Cortex of kidney (tissue), 1 donor: ENCODE measurements at places on chromosomes 5 and 9.

DNA sequence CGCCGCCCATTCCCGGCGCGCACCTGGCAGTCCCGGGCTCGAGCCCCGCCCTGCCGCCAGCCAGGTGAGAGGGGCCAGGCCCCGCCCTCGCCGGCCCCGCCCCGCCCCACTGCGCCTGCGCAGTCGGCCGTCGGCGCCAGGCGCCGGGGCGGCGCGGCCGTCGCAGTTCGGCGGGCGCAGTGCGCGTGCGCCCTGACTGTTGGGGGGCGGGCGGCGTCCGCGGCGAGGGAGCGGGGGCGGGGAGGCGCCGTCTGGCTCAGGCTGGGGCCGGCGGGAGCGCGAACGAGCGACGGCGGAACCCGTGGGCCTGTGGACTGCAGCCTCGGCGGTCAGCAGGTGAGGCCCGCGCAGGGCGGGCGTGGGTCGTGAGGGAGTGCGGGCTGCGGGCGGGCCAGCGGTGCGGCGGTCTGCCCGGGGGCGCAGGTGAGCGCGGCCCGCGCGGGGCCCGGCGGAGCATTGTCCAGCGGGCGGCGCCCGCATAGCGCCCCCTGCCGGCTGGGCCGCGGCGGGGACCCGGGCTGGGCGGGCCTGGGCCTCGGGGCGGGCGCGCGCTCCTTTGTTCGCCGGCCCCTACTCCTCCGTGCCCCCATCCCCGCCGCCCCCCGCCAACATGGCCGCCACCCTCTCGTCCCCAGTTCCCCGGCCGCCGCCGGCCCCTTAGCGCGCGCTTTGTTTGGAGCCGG is at the start of gene SPIN1:
Gene SPIN1 (plus strand): TSS at position 242 of the 683 bp plus-strand sequence. CDS start 38,096 bp downstream, outside the sequence.
- DNase-seq, result no peak

GRCh38 chr5:66089384-66089783 is 54.7 kb upstream of the SREK1 start:
- DNase-seq, result no peak

DNA sequence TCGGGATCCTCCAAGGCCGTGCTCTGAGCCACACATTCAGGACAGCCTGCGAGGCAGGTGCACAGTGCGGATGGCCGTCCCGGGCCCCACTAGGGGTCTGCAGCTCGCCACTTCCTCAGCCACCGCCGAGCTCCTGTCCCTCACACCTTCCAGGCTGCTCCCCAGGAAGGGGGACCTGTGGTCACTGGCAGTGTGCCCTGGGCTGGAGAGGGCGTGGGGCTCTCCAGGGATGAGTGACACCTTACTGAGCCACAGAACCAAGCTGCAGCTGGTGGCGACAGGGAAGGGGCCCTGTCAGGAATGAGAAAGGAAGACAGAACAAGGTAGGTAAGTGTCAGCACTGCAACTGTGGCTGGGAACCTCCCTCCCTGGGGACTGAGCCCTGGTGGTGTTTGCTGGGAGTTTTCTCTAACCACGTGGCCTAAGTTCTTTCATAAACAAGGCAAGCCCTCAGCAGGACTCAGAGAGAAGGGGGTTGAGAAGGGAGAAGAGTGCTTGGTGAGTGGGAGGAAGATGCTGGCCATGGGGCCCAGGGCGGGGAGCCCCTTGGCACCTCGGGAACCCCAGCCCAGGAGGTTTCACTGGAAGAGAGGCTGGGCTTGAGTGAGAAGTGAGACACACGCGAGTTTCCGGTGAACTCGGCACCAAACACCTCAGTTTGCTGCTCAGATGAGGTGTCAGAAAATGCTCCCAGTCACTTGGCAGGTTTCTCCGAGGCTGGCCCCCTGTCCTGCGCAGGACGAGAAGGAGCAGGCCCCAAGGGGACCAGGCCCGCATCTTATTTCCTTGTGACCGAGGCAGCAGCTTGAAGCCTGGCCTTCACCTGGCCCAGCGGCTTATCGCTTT is 5.2 kb downstream of the IL13 start:
- DNase-seq, result no peak

- no peak for DNase-seq
Measured at GRCh38 chr5:175657593-175658271, at the start of gene HRH2. HRH2 (plus strand) TSS chr5:175658071; CDS start chr5:175683234, 25,163 bp downstream.

DNA sequence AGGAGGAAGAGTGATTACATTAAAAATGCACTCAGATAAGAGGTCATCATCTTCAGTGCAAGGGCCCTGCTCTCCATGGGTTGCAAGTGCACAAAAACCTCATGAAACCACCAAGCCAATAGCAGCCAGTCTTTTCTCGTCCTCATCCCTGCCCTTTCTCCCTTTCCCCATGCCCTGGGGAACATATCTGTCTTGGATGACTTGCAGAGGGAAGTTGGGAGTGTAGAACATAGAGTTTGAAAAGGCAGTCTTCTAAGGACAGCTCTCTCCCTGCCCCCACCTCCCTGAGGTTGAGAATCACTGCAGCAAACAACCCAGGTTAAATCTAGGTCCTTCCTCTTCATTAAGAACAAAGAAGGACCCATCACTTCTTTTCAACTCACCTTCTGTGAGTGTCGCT is 22.0 kb downstream of the DDX31 start:
- DNase-seq, result no peak

DNA sequence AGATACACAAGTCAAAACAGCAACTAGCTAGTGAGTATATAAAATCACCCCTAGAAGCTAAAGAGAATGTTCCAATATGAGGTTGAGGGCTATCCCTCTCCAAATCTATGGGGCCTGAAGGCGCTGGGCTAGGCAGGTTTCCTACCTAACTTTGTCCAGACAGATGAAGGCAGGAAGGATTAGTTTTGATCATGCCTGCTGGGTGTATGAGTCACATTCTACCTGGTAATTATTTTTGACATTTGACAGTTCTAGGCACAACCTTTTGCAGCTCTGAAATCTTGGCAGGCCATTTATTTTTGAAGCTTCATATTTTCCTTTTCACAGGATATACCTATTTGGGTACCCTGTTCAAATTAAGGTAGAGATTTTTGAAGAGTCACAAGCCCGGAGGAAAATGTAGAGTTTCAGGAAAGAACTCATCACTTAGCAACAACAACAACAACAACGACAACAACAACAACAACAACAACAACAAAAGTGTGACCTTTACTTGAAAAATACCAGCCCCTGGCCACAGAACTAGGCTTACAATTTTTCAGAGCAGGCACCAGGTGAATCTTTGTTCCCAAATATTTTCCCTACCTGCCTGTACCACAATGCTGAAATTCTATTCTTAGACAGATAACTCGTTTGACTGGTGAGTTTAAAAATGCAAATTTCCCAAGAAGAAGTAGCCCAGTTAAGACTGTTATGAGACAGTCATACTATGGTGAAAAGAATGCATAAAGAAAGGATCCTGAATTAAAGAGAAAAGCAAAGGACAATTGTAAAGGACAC is 175.5 kb upstream of the TUT7 start:
- DNase-seq, result no peak

DNA sequence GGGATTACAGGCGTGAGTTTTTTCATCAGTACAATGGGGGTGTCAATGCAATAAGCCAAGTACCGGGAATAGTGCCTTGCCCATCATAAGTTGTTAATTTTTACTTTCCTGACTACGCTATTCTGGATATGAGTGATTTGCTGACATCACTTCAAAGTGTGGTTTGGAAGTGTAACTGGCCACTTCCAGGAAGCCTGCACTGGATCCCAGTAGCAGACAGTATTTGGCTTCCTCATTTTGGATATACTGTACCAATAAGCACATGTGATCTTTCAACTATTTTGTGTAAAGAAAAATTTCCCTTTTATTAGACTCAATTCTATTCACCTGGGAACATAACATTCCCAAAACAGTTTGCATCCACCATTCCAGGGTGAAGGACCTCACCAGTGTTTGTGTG is 417.7 kb upstream of the KLF4 start:
- DNase-seq, result no peak

DNA sequence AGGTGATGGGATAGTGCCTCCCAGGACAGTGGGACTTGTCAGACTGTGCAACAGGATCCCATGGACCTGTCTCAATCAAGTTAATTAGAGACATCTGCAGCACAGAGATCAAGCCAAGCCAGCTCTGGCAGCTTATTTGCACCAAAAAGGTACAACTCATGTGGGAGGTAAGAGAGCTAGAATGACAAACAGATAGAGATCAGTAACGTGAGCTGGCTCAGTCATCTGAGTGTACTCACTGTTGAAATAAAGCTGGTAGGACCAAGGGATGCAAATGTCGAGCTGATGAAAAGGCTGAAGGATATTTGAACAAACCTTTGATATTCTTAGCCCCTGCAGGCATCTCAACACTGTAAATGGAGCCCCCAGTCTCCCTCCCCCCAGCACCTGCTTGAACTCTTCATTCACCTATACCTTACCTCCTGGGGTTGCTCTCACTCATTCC is 198.1 kb downstream of the EFNA5 start:
- no peak for DNase-seq

- DNase-seq, result no peak
Measured at GRCh38 chr9:72911816-72912215, 41.0 kb downstream of the ALDH1A1 start.

GRCh38 chr5:171773106-171773505 is 12.5 kb upstream of the SMIM23 start:
- DNase-seq, result no peak

- DNase-seq, result no peak
Measured at GRCh38 chr9:76162086-76162730, 232.0 kb downstream of the RFK start.

DNA sequence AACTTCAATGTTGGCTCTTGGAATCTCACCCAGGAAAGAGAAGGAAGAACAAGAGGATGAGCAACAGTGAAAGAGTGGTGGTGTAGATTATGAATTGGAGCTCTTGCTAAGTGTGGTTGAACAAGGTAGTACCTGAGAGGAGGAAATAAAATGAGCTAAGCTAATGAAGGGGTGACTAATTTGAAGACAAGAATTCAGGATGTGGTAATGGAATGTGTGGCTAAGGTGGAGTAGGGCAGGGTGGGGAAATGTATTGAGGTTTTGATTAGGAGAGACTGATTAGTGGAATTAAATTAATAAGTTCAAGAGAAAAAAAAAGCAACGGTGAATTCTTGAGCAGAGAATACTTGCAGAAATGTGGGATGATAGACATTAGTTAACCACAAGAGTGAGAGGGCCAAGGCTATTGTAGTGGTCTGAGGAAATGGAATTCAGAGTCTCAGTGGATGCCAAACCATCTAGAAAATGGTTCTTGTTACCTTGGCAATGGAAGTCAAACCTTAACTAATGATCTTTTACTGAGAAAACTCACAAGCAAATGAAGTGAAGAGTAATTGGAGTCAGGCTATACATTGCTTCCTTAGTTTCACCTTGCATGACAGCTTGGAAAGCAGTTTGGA is 648.3 kb upstream of the ZNF608 start:
- no peak for DNase-seq

GRCh38 chr9:126413391-126414068 is 86.9 kb downstream of the MVB12B start:
- DNase-seq, result no peak

DNA sequence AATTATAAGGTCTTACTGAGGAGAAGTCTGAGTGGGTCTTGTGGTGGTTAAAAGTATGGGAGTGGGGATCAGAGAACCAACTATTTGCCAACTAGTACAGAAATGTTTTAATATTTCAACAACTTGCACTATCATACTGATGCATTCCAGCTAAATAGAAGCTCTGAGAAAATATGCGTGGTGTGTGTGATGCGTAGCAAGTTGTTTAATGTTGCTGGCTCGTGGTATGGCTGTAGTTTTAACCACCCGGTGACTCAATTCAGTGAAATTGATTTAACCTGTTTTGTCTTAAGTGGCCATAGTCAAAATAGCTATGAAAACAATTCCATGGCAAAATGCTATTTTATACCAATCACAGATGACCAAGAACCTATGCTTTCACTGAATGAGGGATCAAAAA is 176.5 kb upstream of the SLC24A2 start:
- no peak for DNase-seq

- no peak for DNase-seq
Measured at GRCh38 chr9:93505541-93506132, 52.3 kb upstream of the FAM120AOS start.
